ENCODE measurements at places on chromosomes 11 and 22.
A peak's percentile ranks its signal among the peaks of the same experiment; 100 is the strongest.

- no peak for DNase-seq
Observed at GRCh38 chr11:66864924-66865697, 8.2 kb downstream of the LRFN4 start.

GRCh38 chr11:134170919-134171281 is 52.9 kb downstream of the NCAPD3 start:
- DNase-seq = peak; percentile 47

DNA sequence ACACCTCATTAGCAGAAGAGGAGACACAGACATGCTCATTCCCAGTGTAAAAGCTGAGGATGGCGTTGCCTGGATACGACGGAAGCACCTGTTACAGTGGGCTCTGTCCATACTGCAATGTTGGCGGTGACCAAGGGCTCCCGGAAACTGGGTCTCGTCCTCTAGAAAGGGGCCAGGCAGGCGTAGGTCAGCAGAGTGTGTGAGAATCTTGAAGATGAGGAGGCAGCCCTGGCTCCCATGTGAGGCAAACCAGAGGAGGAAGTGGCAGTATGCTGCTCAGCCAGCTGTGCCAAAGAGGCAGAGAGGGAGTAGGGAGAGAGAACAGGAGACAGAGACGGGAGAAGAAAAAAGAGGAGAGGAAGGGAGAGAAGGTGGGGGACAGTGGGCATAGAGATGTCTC is 10.3 kb downstream of the LTO1 start:
- no peak for DNase-seq

- peak; percentile 39 for DNase-seq
Observed at GRCh38 chr11:57406337-57406904, 16.0 kb upstream of the PRG2 start.

DNA sequence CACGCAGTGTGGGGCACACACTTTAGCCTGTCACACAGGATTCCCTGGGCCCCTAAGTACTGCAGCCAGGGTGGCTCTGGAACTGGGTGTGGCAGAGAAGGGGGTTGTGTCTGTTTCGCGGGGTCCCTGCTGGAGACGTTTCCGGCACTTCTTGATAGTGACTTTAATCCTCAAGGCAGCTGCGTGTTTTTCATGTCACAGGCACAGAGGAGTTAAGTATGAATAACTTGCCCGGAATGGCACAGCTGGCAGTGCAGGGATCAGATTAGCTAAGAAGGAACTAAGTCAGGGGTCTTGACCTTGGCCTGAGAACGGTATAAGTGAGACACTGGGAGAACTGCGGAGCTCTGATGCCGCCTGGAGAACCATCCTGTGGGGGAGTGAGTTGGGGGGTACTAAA is 7.5 kb upstream of the KRTAP5-7 start:
- DNase-seq = no peak

GRCh38 chr11:33375688-33376311 is 118.6 kb downstream of the HIPK3 start:
- DNase-seq = peak; percentile 28

DNA sequence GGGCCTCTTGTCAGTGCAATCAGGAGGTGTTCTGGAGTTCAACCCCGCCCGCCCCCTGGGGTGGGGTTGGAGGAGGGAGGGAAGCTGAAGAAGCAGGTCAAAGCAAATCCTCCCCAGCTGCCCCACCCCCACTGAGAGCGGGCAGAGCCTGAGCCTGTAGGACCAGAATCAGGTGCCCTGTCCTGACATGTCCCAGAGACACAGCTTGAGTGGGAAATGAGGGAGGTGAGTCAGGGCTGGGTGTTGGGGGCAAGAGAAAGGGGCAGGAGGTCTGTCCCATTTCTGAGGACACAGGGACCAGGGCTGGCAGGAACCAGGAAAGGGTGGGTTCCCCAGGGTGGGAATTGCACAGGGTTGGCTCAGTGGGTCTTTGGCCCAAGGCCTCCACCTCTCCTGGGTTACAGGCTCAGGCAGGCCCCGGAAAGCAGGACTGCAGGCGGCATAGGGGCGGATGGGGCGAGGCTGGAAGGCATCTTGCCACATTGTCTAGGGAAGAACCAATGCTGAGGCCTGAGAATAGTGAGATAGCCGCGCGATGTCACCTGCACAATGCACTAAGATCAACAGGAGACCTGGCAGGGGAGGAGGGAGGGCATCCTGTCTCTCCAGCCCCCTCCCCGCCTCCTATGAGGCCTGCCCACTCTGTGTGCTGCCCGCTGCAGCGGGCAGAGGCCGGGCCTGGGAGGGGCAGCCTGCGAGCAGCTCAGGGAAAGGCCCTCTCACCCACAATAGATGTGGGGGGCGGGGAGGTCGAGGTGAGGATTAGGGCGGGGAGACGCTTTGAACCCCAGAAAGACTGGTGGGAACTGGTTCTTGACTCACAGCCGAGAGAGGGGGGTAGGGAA is 32.4 kb downstream of the NECTIN1 start:
- no peak for DNase-seq

DNA sequence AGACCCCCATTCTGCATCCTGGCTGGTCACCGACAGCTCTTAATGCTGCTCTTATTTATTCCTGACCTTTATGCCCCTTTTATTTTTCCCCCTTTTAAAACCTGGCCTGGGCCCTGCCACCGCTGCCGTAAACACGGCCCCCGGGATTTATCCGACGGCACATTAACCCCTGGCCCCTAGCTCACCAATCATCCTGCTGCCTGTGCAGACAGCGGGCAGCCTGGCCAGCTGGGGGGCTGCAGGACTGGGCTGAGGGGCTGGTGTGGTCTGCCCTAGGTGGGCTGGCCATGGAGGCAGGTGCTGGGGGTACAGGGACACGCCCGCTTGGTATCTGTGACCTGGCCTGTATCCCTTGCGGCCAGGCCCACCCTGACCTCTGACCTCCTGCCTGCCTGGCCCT is 21.4 kb upstream of the FLRT1 start:
- DNase-seq = no peak

- DNase-seq = no peak
Observed at GRCh38 chr11:58998480-58999290, 59.4 kb downstream of the GLYATL1 start.

DNA sequence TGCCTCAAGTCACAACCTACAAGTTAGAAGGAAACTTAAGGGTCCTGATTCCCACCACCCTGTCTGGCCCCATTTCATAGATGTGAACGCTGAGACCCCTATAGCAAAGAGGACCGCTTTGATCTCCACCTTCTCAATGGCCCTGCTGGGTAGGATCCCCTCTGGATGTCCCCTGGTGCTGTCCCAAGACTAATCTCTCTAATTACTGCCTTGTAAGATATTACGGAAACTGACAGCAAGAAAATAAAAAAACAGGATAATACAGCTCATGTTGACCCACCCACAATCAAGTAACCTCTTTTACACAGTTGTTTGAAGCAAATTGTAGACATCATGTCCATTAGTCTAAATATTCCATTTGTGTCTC is 20.9 kb downstream of the IGLL5 start:
- no peak for DNase-seq

- peak; percentile 85 for DNase-seq
Observed at GRCh38 chr11:116885951-116886655, 48.7 kb upstream of the APOA1 start.

DNA sequence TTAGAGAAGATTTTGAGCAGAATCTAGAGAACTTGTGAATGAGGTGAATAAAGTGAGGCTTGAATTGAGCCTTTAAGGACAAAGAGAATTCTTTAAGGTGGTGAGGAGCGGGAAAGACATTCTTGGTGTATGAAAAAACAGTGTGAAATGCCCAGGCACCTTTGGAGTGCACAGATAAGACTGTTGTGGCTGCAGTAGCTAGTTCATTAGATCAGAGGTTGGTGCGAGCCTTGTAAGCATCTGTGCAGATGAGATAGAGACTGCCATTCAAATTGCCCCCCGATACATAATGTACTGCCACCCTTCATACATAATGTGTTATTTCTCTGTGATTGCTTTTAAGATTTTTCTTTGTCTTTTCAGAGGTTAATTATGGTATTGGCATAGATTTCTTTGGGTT is 31.3 kb downstream of the ATXN10 start:
- DNase-seq = no peak

GRCh38 chr11:61999141-61999975 is 31.9 kb upstream of the FTH1 start:
- no peak for DNase-seq

- DNase-seq = peak; percentile 60
Observed at GRCh38 chr22:24521791-24522245, 26.7 kb downstream of the UPB1 start.

- no peak for DNase-seq
Observed at GRCh38 chr22:31637891-31638618, 24.0 kb downstream of the PISD start.

GRCh38 chr11:76148231-76148630 is 58.1 kb downstream of the WNT11 start:
- no peak for DNase-seq

DNA sequence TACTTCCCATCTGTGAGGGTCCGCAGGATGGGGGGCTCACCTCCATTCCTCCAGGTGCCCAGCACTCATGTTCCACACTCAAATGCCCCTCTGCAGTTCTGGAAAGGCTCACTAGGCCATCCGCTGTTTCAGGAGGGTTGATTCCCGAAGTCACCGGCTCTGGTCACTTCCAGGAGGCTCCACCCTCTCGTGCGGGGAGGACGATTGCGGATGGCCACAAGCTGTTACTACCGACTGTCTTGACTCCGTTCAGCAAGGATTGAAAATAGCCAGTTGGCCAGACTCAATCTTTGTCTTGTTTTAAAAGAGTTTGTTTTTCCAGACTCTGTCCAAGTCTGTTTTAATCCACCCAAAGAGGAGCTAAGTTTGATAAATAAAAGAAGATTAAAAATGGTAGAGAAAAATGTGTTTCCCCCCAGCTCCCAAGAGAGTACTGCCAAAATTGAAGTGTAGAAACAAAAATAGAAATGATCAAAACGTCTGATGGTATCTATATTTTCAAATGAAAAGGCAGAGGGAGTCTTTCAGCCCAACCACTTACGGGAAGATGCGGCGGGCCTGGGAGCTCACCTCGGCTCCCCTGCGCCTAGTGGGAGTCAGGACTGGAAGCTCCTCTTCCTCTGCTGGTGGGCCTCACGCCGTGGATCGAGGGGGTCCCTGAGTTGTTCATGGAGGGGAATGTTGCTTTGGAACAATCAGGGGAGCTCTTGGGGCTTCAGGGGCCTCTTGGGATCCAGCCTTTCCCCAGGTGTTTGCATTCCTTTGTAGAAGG is 1280.8 kb downstream of the BRD1 start:
- DNase-seq = no peak

DNA sequence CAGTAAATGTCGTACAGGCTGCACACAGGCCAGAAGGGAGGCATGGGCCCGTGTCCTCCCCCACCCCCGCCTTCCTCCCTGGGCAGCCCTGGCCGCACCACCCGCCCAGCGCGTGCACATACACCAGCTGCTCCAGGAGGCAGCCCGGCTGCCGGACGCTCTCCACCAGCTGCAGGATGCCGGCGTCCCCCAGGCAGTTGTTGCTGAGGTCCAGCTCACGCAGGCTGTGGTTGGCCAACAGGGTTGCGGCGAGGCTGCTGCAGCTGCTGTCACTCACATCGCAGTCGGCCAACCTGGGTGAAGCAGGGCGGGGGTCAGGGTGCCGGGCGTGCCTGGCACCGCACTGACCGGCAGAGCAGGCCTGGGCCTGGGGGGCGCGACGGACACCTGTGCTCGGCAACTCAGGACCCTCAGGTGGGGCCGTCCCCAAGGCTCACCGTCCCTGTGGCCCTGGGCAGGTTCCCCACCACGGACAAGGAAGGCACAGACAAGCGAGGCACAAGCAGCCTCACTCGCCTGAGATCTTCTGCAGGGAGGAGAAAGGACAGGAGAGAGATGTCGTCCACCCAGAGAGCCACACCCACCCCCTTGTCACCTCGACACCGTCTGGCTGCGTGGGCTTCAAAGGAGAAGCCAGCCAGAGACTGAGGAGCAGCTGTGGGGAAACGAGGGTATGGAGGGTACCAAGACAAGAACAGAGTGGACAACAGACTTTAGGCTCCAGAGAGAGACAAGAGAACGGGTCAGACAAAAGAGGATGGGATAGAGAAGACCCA is 12.1 kb downstream of the RNH1 start:
- DNase-seq = no peak

DNA sequence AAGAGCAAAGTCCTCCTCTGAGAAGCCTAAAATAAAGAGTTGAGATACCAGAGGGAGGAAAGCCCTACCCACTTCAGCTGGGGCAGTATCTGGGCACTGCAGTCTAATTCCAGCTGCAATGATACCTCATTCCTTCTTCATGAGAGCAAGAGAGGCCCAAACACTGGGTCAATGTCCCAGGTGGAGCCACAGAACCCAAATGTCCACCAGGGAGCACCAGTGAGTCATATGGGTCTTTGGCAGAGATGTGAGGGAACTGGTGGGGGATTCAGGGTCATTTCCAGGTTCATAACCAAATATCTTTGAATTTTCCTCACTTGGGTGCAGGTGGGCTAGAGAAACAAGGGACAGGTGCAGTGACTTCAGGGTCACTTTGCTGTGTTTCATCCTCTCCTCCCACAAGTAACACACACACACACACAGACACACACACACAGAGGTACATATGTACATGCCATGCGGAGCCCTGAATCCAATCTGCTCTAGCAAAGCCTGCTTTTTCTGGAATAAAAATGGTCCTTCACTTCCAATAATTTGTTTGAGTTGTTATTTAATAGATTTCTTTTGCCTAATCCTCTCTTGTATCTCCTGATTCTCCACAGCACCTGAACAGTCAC is 585.4 kb downstream of the SOX6 start:
- peak; percentile 52 for DNase-seq

DNA sequence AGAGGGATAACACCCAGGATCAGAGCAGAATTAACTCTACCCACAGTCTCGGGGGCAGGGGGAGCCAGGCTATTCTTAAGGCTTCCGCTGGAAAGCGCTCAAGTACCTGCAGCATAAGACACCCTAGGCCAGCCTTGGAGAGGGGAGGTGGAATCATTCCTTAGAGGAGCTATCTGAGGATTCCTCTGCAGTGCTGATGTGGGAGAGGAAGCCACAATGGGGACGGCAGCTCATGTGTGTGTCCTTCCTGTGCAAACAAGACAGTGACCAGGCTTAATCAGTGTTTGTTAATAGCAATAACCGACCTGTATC is 382.2 kb upstream of the CADM1 start:
- no peak for DNase-seq

All from IMR-90 (cell line).